ENCODE measurements at places on chromosomes 7 and 10. TPM values are rescaled to one million over a fixed set of nuclear protein-coding genes. Genes with fewer than 3 reads are reported as not detected.

The CPA4 gene
- polyA plus RNA-seq, result 11.9 TPM

The TET1 gene
- 0.84 TPM for polyA plus RNA-seq

The TAS2R41 gene
- polyA plus RNA-seq, result not detected

The NACAD gene
- 0.93 TPM for polyA plus RNA-seq

The CYP2E1 gene
- polyA plus RNA-seq, result 0.31 TPM

The ZNF239 gene
- 5.7 TPM for polyA plus RNA-seq

Measured in GM23248 (cell line).